ENCODE measurements at places on chromosomes 2 and 18.

DNA sequence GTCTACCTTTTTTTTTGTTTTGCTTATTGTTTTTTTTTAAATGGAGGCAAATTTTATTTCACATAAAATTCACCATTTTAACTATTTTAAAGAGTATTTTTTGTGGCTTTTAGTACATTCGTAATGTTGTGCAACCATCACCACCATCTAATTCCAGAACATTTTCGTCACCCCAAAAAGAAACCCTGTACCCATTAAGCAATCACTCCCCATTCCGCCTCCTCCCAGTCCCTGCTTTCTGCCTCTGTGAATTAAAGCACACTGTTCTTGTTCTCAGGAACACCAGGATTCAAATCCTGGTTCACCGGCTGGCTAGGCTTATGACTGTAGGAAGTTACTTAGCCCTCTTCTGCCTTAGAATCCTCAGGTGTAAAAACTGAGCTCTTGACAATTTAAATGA is 36.9 kb upstream of the EPAS1 start:
- H3K4me1 ChIP-seq: no peaks in the 10 kb centered on the region
- H3K4me3 ChIP-seq: no peak overlapping the region
- no peak for DNase-seq
- H3K27me3 ChIP-seq: no peaks in the 10 kb centered on the region
- no peaks in the 10 kb centered on the region for H3K36me3 ChIP-seq

DNA sequence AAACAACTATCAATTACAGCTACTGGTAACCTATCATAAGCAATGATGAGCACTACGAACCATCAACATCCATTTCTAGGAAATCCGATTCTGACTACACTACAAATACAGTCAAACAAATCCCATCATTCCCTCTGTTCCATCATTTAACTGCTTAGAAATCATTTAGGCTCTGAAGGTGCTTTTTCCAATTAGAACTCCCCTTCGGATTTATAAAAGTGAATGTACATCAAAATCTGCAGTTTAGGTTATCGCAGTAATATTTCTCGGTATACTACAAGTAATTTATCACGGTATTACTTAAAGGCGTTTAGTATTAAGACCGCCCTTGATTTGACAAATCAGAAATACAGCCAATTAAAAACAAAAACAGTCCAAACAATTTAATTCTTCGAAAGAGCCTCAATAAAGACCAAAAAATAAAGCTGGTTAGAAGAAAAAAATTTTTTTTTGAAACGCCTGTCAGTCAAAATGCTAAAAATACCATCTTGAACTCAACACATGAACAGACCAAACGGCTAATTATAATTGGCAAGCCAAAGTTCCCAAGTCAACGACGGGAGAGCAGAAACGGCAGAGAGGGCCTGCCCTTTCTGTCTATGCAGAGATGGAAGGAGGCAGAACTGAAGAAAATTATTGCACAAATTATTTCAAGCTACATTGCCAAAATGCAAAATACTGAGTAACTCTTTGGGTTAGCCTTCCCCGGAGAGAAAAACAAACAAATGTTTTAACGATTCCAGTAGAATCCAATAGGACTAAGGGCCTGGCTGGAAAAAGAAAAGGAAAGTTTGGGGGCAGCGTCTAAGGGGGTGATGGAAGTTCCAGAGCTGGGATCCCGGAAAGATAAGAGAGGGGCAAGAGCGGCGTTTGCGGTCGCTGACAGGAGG is 1.2 kb downstream of the VPS54 start:
- H3K36me3 ChIP-seq: no peaks in the 10 kb centered on the region
- no peak for DNase-seq
- peak overlapping the region; percentile 99 for H3K27ac ChIP-seq
- H3K4me3 ChIP-seq: peak overlapping the region; percentile 87
- no peaks in the 10 kb centered on the region for H3K4me1 ChIP-seq

DNA sequence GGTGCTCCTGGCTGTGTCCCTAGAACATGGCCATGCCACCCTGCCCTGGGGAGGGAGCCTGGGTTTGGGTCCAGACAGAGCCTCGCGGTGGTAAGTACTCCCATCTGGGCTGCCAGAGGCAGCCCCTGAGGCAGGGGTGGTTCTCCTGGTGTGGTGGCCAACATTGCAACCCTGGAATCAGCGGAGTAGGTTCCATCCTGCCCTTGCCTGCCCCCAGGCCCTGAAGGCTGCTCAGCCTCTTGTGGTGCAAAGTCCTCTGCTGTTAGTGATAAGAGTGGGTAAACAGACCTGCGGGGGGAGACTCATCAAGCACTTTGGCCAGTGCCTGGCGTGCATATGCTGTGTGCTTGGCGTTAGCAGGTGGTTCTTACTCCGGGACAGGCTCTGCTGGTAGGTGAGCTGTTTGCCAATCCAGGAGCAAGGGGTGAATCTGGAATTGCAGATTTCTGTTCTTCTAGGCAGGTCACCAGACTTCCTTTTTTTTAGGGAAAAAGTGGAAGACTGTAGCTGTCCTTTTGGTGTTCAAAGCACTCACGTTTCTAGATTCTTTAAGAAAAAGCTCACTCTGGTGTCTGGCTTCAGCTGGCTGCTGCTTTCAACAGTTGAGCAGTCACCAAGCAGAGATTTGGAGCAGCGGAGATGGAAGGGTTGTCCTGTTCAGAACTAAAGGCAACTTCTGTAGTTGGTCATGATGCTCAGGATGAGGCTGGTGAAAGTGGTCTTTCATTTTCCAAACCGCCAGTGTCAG is 3.2 kb downstream of the CNNM3 start:
- no peak overlapping the region for H3K27ac ChIP-seq
- DNase-seq: no peak
- H3K36me3 ChIP-seq: peaks cover 20% of the 10 kb centered on the region
- no peaks in the 10 kb centered on the region for H3K27me3 ChIP-seq
- H3K4me1 ChIP-seq: peaks cover 56% of the 10 kb centered on the region
- H3K4me3 ChIP-seq: no peak overlapping the region

- DNase-seq: no peak
- H3K36me3 ChIP-seq: no peaks in the 10 kb centered on the region
- H3K27ac ChIP-seq: no peak overlapping the region
Measured at GRCh38 chr2:230305416-230306275, 21.3 kb upstream of the SP140L start.

DNA sequence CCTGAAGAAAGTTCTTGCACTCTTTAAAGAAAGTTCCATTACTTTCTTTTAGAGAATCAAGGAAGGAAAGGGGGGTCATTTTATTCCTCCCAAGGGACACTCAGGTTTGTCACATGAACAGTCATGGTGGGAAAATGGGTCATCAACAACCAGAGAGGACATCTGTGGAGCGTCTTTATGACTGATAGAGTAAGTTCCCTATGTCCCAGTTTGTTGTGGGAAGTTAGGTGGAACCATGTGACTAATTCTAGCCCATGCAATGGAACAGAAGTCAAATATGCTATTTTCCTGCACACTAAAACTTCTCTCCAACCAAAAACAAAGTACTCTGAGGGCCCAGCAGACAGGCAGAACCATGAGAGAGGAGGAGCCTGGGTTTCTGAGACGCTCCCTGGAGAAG is 165.6 kb upstream of the SERTAD2 start:
- no peaks in the 10 kb centered on the region for H3K4me1 ChIP-seq
- H3K36me3 ChIP-seq: no peaks in the 10 kb centered on the region
- no peaks in the 10 kb centered on the region for H3K27me3 ChIP-seq
- no peak for DNase-seq
- H3K4me3 ChIP-seq: no peak overlapping the region

DNA sequence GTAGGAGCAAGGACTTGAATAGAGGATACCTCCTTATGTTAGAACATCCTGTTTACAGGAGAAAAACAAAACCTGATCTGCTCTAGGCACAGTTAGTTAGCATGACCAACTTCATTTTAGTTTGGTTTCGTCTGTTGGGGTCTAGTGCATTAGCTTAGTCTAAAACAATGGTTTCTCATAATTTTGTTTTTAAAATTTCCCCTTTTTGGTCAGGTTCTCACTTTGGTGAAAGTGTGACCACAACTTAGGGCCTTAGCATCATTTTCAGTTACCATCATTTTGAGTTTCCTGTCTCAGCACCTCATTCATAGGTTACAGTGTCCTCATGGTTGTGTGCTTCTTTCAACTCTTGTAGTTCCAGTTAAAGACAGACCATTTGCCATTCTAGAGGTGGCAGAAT is 1277.0 kb upstream of the SLC39A10 start:
- H3K4me1 ChIP-seq: no peaks in the 10 kb centered on the region
- H3K36me3 ChIP-seq: no peaks in the 10 kb centered on the region
- H3K27me3 ChIP-seq: no peaks in the 10 kb centered on the region
- no peak overlapping the region for H3K4me3 ChIP-seq

DNA sequence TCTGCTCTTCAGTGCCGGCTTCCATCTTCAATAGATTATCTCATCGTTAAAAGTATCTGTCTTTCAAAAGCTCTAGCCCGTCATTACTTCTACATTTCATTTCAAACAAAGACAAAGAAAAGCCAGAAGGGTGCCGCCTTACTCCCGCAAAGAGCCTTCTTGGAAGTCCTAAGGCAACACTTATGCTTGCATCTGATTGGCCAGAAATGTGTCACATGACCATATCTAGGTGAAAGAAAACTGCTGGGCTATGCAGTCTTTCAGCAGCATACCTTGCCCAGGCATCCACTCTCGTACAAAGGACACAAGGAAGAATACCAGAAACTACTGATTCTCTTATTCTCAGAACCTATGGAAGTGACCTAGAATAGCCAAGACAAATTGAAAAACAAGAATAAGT is 217.1 kb upstream of the SLC35G4 start:
- no peak for DNase-seq
- no peaks in the 10 kb centered on the region for H3K27me3 ChIP-seq
- H3K4me3 ChIP-seq: no peak overlapping the region
- no peaks in the 10 kb centered on the region for H3K4me1 ChIP-seq

- no peak overlapping the region for H3K27ac ChIP-seq
- no peaks in the 10 kb centered on the region for H3K4me1 ChIP-seq
- H3K4me3 ChIP-seq: no peak overlapping the region
- no peak for DNase-seq
Measured at GRCh38 chr2:176581557-176582165, 312.4 kb downstream of the MTX2 start.

DNA sequence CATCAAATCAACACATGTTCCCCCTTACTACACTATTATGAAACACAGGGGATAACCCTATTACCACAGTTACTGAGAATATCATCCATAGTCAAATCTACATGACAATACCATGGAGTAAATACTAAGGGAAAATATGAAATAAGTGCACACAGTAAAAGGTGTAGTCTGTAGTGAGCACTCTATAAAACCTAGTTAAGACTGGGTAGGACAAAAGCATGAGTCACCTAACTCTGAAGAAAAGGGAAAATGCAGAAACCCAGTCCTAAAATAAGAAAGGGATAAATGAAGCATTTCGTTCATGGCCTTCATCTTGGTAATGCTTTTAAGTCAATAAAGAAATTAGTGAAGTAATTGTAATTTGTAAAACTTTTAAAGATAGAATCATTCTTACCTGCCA is 65.4 kb upstream of the ACVR2A start:
- no peaks in the 10 kb centered on the region for H3K36me3 ChIP-seq
- no peaks in the 10 kb centered on the region for H3K27me3 ChIP-seq
- H3K4me1 ChIP-seq: no peaks in the 10 kb centered on the region
- H3K27ac ChIP-seq: no peak overlapping the region

- H3K27ac ChIP-seq: no peak overlapping the region
- DNase-seq: no peak
- H3K4me3 ChIP-seq: no peak overlapping the region
- H3K4me1 ChIP-seq: no peaks in the 10 kb centered on the region
- no peaks in the 10 kb centered on the region for H3K36me3 ChIP-seq
Measured at GRCh38 chr2:230929381-230930148, 4.5 kb upstream of the GPR55 start.

DNA sequence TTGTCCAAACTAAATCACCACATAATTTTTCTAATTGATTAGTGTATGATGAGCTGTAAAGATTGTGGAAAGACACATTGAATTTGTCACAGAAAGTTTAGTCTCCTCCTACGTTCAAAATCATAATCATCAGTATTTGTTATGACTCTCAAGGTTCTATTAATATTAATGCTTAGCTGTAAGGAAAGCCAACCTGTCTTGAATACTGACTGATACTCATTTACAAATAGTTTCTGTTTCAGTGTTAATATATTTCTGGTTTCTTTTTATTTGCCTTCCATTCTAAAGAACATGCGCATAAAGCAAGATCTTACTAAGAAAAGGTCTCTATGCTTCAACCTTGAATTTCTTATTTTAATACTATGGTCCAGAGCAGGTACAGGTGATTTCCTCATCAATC is 55.1 kb downstream of the CPS1 start:
- no peaks in the 10 kb centered on the region for H3K4me1 ChIP-seq
- no peak overlapping the region for H3K27ac ChIP-seq
- H3K27me3 ChIP-seq: no peaks in the 10 kb centered on the region
- H3K4me3 ChIP-seq: no peak overlapping the region

- H3K27me3 ChIP-seq: no peaks in the 10 kb centered on the region
- no peaks in the 10 kb centered on the region for H3K4me1 ChIP-seq
- H3K4me3 ChIP-seq: no peak overlapping the region
- DNase-seq: no peak
Measured at GRCh38 chr2:171478345-171478744, 43.9 kb upstream of the CYBRD1 start.

DNA sequence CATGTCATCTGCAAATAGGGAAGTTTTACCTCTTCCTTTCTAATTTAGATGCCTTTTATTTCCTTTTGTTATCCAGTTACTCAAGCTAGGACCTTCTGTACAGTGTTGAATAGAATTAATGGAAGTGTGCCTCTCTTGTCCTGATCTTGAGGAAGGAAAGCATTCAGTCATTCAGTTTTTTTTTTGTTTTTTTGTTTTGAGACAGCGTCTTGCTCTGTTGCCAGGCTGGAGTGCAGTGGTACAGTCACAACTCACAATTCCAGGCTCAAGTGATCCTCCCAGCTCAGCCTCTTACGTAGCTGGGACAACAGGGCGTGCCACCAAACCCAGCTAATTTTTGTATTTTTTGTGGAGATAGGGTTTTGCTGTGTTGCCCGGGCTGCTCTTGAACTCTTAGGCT is 203.9 kb upstream of the ALPP start:
- no peak overlapping the region for H3K27ac ChIP-seq
- H3K36me3 ChIP-seq: no peaks in the 10 kb centered on the region
- H3K27me3 ChIP-seq: no peaks in the 10 kb centered on the region
- H3K4me3 ChIP-seq: no peak overlapping the region

DNA sequence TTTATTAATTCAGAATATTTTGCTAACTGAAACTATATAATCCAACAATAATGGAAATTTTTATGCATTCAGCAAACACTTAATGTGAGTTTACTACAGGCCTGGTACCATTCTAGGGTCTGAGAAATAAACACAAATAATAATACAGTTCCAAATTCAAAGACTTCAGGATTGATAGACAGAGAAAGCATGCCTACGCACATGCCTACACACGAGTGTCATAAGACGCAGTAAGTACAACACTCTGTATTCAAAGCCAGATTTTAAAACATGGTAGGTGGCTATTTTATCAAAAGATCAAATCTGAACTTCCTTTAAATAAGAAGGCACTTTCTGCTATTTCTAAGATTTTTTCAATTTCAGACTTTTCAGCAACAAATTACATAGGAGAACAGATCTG is 346.9 kb downstream of the NCKAP5 start:
- no peaks in the 10 kb centered on the region for H3K27me3 ChIP-seq
- no peak overlapping the region for H3K27ac ChIP-seq
- H3K4me1 ChIP-seq: no peaks in the 10 kb centered on the region

DNA sequence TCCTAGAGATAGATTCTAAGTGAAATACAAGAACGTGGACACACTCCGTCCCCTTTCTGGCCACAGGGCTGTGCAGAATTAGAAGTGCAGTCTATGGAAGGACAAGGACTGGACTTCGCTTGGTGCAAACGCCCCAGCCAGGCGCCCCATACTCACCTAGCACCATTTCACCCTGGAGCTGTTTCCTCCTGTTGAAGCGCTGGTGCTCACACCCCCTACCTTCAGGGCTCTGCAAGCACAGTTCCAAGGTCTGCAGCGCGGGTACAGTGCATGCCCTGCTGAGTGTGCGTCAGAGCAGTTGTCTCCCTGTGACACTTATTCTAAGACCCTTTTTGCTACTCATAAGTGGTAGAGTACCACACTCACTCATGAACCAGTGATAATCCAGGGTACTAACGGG is 3.0 kb downstream of the HPCAL1 start:
- no peak for DNase-seq
- no peaks in the 10 kb centered on the region for H3K27me3 ChIP-seq
- H3K36me3 ChIP-seq: no peaks in the 10 kb centered on the region
- no peak overlapping the region for H3K27ac ChIP-seq

Measured in tibial artery (tissue), 4 donors.